ENCODE measurements at places on chromosomes 4 and X.

- no peak for DNase-seq
Observed at GRCh38 chr4:83281307-83281706, 3.3 kb downstream of the COQ2 start.

DNA sequence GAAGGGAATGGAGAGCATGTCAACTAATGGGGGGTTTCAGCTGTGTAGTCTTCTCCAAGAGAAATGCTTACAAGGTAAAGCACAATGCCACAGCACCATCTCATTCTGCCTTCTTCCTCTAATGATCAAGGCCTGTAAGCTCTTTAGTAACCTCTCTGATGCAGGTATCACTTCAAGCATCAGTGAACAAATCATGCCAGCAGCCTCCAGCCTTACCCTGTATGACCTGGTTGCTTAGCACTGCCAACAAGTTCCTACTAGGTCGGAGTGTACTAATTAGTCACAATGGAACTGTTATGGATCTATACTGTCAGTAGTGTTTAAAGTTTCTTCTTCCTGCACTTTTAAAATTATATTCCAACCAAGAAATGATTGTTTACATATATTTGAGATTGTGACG is 197.7 kb downstream of the GRID2 start:
- DNase-seq: no peak

- DNase-seq: no peak
Observed at GRCh38 chr4:111806331-111806730, 338.9 kb upstream of the FAM241A start.

DNA sequence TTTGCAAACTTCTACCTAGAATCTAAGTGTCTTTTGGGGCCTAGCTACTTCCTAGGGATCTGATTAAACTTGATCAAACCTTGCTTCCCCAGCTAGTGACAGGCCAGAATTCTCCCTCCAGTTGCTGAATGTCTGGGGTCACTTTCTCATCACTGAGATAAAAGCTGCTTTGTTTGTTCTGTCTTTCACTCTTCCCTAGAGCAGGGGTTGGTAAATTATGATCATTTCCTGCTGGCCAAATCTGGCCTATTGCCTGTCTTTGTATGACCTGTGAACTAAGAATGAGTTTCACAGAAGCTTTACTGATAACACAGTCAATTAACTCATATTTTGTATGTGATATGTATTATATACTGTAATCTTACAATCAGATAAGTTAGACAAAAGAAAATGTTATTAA is 157.8 kb upstream of the AADAT start:
- no peak for DNase-seq

DNA sequence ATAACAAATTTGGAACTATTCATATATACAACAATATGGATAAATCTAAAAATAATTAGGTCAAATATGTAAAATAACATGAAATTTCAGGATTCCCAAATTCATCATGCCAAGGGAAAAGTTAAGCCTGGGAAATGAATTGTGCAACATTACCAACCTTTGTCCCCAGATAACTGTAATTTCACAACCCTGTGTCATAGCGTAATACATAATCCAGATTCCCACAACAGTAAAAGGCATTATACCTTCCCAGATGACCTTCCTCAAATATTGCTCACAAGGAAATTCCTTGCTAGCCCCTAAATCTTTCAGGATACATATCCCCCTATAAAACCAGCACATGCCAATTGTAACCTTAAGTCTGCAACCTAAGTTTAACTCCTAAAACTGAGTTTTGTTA is 32.9 kb upstream of the RAB40A start:
- DNase-seq: no peak

DNA sequence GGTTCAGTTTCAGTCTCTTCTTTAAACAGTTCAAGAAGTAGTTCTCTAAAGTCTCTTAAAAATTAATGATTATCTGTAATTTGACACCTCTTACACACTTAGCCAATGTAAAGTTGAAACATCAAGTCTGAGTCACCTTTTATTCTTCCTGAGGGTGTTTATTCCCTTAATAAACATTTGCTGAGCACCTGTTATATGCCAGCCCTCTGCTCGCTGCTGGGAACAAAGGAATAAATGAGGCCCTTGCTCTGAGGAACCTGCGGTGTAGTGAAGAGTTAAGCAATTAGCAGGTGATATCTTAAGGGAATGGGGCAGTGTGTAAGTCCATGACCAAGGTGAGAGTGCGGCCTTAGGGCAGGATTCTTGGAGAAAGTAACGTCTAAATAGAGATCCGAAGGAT is 5.2 kb upstream of the NDNF start:
- DNase-seq: no peak

- DNase-seq: no peak
Observed at GRCh38 chr4:54764476-54764875, 106.7 kb downstream of the KIT start.

- no peak for DNase-seq
Observed at GRCh38 chrX:38656350-38656915, 95.1 kb downstream of the TSPAN7 start.

DNA sequence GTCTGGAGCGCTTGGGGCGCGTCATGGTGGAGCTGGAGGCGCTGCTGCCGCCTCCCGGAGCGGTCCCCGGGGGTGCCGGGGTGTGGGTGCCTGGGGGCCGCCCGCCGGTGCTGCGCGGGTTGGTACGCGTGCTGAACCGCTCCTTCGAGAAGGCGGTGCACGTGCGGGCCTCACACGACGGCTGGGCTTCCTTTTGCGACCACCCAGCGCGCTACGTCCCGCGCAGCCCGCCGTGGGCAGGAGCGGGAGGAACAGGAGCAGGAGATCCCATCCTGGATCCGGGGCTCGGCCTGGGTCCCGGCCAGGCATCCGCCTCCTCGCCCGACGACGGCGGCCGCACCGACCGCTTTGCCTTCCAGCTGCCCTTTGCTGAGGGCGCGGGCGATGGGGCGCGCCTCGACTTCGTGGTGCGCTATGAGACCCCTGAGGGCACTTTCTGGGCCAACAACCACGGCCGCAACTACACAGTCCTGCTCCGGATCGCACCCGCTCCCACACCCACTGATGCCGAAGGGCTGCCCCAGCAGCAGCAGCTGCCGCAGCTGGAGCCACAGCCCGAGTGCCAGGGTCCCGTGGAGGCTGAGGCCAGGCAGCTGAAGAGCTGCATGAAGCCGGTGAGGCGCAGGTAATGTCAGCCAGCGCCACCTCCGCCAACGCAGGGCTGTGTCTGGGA is 792 bp downstream of the PPP1R3F start:
- DNase-seq: no peak

- no peak for DNase-seq
Observed at GRCh38 chr4:25233194-25233593, 639 bp upstream of the PI4K2B start.

DNA sequence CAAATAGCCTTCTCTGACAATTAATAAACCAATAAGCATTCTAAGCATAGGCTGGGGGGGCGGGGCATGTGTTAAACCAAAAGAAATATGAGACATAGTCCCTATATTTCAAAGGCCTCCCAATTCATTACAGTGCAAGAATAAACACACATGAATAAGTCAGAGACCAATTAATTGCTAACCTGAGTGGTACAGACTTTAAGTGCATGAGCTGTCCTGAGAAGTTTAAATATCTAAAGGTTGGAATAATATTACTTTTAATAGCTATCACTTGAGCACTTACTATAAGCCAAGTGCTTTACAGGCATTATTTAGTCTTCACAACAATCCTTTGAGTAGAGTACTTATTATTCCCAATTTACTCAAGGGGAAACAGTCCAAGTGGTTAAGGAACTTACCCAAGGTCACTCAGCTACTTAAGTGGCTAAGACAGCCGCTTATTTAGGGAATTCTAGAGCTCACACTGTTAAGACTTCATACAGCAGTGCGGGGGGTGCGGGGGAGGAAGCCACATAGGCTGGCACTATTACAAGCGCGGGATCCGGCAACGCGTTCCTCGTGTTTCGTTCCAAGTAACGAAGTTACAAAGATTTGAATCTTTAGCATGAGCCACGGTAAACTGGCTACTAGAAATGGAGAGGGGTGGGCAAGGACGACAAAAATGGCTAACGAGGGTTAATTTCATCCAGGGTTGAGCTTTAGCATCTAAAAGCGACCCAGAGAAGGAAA is 1.4 kb downstream of the THOC2 start:
- no peak for DNase-seq

GRCh38 chrX:112705726-112706125 is 26.0 kb upstream of the LHFPL1 start:
- DNase-seq: no peak

GRCh38 chrX:100098660-100099375 is 311.3 kb downstream of the PCDH19 start:
- no peak for DNase-seq

GRCh38 chr4:83504996-83505395 is 20.1 kb upstream of the ABRAXAS1 start:
- no peak for DNase-seq

DNA sequence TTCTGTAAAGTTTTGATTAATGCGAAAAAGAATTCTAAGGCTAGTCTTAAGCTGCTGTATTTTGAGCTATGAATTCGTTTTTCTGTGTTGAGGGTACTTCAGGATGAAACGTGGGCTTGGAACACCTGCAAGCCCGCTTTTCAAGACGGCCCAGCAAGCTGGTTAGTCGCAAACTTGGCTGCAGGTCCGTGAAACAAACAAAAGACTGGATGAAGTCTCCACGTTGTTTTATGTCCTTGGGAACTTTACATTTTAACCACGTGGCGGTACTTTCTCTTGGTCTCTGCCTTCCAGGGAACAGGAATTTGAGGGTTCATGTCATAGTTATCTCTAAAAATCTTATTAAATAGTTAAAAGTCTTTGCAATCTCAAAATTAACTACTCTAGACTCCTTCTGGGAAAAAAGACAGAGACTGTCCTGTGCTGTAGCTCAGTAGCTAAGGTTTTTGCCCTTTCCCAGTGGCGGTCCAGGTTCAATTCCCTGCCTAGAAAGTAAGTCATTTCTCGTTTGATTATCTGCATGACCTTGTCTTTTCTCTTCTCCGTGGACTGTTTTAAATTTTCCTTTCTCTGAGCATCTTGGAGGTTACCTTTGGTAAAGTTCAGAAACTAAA is 21.0 kb downstream of the TENM3 start:
- no peak for DNase-seq

DNA sequence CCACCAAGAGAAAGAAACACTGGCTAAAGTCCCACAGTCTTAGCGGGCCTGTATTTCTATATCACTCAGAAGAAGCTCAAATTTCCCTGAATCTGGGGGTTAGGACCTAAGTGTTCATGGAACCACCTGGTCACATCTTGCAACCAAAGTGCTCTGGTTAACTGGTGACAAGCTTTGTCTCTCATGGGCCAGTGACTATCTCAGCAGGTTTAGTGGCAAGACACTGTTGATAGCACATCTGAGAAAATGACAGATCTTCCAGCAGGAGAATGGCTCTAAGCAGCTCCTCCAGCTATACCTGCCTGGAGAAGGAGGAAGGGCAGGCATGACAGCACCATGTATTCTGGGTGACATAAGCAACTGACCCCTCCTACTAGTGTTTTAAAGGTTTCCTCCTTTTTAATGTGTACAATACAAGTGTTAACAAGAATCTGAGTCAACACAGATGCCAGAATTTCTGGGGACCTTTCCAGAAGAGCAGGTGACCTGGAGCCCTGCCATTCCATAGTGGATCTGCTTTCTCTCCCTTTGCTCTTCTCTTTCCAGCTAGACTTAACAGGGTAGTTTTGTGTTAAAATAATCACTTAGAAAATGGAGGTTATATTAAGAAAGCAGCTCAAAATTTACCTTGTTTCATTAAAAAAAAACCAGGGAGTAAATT is 17.3 kb upstream of the QRFPR start:
- no peak for DNase-seq

- DNase-seq: no peak
Observed at GRCh38 chr4:95552942-95553550, 4.3 kb upstream of the UNC5C start.

DNA sequence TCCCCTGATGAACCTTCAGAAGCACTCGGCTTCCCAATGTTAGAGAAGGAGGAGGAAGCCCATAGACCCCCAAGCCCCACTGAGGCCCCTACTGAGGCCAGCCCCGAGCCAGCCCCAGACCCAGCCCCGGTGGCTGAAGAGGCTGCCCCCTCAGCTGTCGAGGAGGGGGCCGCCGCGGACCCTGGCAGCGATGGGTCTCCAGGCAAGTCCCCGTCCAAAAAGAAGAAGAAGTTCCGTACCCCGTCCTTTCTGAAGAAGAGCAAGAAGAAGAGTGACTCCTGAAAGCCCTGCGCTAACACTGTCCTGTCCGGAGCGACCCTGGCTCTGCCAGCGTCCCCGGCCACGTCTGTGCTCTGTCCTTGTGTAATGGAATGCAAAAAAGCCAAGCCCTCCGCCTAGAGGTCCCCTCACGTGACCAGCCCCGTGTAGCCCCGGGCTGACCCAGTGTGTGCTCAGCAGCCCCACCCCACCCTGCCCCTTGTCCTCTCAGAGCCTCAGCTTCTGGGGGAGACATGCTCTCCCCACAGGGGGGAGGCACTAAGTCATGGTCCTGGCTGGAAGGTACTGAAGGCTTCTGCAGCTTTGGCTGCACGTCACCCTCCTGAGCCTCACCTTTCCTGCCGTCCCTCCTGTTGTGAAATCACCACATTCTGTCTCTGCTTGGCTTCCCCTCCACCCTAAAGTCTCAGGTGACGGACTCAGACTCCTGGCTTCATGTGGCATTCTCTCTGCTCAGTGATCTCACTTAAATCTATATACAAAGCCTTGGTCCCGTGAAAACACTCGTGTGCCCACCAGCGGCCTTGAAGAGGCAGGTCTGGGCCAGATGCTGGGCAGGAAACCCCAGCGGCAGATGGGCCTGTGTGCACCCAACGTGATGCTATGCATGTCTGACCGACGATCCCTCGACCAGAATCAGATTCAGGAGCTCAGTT is 34.7 kb downstream of the NOP14 start:
- DNase-seq: no peak

DNA sequence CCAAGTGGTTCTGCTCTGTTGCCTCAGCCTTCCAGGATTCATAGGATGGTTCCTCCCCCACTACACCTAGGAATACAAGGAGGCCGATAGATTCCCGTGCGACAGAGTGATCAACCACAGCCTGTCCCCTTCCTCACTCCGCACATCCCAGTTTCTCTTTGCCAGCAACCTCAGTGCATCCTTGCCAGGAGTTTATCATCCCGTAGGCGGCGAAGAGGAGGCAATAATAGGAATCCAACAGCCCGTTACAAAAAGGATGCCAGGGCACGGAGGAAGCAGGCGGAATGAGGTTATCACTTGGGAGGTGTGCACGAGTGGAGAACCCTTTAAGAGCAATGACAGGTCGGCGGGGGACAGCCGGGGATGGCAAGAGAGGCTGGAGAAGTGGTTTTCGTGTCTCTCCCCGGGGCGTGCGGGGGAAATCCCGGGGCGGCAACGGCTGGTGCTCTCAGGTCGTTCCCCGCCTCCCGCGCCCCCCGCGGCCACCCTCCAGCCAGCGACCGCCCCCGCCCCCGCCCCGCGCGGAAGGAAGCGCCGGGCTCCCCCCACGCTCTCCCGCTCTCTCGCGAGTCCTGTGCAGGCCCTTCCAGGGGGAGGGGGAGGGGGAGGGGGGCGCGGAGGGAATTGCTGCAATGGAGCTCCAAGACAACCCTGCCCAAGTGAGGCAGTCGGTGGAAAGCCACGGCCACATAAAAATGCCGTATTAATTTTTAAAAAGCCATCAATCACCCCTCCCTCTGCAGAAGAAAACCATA is 1.6 kb downstream of the PPP3CA start:
- peak; percentile 13 for DNase-seq

- no peak for DNase-seq
Observed at GRCh38 chr4:10521424-10521823, 64.2 kb upstream of the ZNF518B start.

Data from activated CD4-positive, CD25-positive, alpha-beta regulatory T cell treated with anti-CD3 and anti-CD28 coated beads, Interleukin-2, amount 50 U/mL, for 16 hours (primary cell).